Endodermal cell (in vitro differentiated cells): ENCODE measurements at places on chromosomes 12 and 14. TPM values are rescaled to one million over a fixed set of nuclear protein-coding genes. Genes with fewer than 3 reads are reported as not detected.
A peak's percentile ranks its signal among the peaks of the same experiment; 100 is the strongest.

RTN1 gene
- 2.4 to 5.9 TPM (median 5.2 TPM) in 3 replicates for total RNA-seq

FGD4 gene
- 54.2 and 57.7 TPM in 2 replicates for total RNA-seq

GRCh38 chr12:118332511-118332910 lies 40.2 kb downstream of the TAOK3 start:
- DNase-seq: no peak
- H3K27ac ChIP-seq: no peak overlapping the region
- no peaks in the 10 kb centered on the region for H3K27me3 ChIP-seq
- H3K4me1 ChIP-seq: no peaks in the 10 kb centered on the region
- no peaks in the 10 kb centered on the region for H3K36me3 ChIP-seq
- no peak overlapping the region for H3K4me3 ChIP-seq

TPPP2 gene
- total RNA-seq: 0.70 and 0.73 TPM in 2 replicates

DNA sequence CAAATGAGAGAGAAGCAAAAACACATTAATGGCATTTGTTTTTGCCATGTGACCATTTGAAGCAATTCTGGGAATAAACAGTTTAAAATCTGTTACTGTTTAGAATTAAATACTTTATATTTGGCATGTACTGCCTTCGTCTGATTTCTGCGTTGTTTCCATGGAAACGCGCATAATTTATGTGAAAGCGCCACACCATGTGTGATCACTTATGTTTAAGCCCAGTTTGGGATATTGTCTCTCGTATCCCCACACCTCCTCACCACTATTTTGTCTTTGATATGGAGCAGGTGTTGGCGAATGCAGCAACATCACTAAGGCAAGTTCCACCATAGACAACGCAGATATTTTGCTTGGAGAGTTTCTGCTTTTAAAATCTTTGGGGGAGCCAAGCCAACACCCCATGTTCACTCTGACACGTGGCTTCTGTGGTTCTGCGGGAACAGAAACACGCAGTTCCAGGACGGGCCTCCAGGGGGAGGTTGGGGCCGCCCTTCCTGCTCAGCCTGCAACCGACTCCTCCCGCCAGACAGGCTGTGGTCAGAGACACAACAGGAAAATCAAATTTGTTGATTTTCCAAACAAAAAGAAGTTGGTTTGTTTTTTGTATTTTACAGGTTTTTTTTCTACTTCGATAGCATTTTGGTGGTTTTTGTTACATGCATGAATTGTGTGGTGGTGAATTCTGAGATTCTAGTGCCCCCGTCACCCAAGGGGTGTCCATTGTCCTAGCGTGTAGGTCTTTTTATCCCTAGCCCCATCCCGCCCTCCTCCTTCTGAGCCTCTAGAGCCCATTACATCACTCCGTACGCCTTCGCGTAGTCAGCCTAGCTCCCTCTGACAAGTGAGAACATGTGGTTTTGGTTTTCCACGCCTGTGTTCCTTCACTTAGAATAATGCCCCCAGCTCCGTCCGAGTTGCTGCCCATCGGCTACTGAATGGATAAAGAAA lies 101.9 kb upstream of the SFSWAP start:
- H3K36me3 ChIP-seq: no peaks in the 10 kb centered on the region
- DNase-seq: peak; percentile 94
- no peaks in the 10 kb centered on the region for H3K27me3 ChIP-seq
- H3K4me1 ChIP-seq: no peaks in the 10 kb centered on the region
- no peak overlapping the region for H3K4me3 ChIP-seq
- H3K27ac ChIP-seq: no peak overlapping the region

- no peak overlapping the region for H3K4me3 ChIP-seq
- H3K27ac ChIP-seq: no peak overlapping the region
- DNase-seq: no peak
- no peaks in the 10 kb centered on the region for H3K4me1 ChIP-seq
- H3K27me3 ChIP-seq: no peaks in the 10 kb centered on the region
Measured at GRCh38 chr14:90681929-90682328, 134.3 kb downstream of the TTC7B start.

DNA sequence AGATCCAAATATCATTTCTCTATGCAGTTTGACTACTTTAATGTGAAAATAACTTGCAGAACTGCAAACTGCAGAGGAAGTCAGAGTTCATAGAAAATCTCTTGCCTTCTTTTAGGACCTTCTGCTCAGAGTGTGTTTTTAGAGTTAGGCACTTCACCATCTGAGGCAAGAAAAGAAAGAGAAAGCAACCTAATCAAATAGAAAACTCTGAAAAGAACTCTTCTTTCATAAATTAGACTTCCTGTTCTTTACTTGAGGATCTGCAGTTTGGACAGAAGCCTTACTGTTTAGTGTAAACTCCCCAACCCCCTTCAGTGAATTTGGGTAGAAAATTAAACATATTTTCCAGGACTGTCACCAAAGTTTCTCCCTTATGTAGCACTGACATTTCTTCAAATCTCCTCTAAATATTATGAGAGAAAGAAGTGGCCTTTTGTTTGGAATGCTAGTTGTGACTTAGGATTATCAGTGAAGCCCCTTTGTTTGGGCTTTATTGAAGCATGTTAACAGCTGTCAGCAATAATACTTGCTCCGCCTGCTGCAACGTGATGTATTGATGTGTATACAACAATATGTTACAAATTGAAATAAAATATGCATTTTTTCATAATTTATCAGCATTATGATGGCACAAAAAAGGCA lies 99.5 kb downstream of the PDZRN4 start:
- no peak overlapping the region for H3K4me3 ChIP-seq
- DNase-seq: no peak
- H3K4me1 ChIP-seq: no peaks in the 10 kb centered on the region
- H3K27ac ChIP-seq: peak overlapping the region; percentile 52
- no peaks in the 10 kb centered on the region for H3K36me3 ChIP-seq

DNA sequence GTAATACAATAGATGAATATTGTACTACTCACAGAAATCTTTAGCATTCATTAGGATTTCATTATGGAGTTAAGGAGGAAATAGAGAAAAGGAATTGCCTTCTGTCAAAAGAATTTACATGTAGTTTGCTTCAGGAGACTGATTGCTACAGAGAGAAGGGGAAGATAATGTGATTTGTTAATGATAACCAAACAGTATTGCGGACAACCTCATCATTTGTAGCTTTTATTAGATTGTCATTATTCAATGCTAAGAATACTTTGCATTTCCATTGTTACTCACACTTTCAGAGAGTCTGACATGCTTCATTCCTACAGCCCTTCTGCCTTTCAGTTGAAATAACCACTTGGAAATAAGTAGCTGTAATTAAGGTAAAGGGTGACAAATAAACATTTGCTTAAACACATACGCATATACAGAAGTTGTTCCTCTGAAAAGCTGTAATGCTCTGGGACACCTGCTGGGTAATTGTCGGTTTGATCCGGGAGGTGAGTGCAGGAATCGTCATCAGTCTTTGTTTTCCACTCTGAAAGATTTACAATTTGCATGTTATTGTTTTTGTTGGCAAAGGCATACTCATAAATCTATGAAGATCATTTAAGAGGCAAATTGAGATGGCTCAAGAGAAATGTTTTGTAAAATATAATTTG lies 600.2 kb downstream of the TRHDE start:
- no peak overlapping the region for H3K27ac ChIP-seq
- H3K27me3 ChIP-seq: no peaks in the 10 kb centered on the region
- no peak overlapping the region for H3K4me3 ChIP-seq
- H3K36me3 ChIP-seq: no peaks in the 10 kb centered on the region

- no peaks in the 10 kb centered on the region for H3K36me3 ChIP-seq
- H3K4me1 ChIP-seq: no peaks in the 10 kb centered on the region
- peak; percentile 12 for DNase-seq
- no peaks in the 10 kb centered on the region for H3K27me3 ChIP-seq
- no peak overlapping the region for H3K27ac ChIP-seq
Measured at GRCh38 chr14:104326848-104327247, 188.5 kb downstream of the KIF26A start.

DNA sequence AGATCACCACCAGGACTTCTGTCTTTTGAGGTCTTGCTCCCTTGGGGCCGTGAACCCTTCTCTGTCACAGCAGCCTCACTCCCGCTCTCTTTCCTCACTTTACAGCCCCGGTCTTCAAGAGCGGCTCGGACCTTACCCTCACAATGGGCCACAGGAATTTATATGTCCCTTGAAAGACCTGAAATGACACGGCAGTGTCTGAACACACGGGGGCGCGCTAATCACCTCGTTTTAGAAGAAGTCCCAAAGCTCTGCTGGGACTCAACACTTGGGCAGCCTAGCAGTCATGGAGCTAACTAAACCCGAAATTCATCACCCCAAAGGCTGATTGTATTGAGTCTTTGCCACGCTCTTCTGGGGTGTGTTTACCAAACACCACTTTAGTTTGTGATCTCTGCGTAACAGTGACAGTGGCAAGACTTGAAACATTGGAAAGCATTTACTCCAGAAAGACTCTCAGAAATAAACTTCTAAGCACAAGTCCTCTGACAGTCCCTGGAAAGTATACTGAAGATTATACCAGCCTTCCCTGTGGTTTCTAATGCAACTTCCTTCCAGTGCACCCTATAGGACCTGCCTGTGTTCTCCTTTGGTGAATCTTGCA lies 29.0 kb downstream of the SERPINA11 start:
- H3K27me3 ChIP-seq: no peaks in the 10 kb centered on the region
- H3K4me1 ChIP-seq: no peaks in the 10 kb centered on the region
- H3K36me3 ChIP-seq: no peaks in the 10 kb centered on the region
- H3K4me3 ChIP-seq: no peak overlapping the region
- peak; percentile 95 for DNase-seq
- H3K27ac ChIP-seq: no peak overlapping the region

GRCh38 chr14:61462566-61463193 lies 141.3 kb downstream of the PRKCH start:
- H3K4me3 ChIP-seq: no peak overlapping the region
- H3K36me3 ChIP-seq: no peaks in the 10 kb centered on the region
- H3K27ac ChIP-seq: no peak overlapping the region
- peaks cover 15% of the 10 kb centered on the region for H3K4me1 ChIP-seq
- H3K27me3 ChIP-seq: no peaks in the 10 kb centered on the region

DNA sequence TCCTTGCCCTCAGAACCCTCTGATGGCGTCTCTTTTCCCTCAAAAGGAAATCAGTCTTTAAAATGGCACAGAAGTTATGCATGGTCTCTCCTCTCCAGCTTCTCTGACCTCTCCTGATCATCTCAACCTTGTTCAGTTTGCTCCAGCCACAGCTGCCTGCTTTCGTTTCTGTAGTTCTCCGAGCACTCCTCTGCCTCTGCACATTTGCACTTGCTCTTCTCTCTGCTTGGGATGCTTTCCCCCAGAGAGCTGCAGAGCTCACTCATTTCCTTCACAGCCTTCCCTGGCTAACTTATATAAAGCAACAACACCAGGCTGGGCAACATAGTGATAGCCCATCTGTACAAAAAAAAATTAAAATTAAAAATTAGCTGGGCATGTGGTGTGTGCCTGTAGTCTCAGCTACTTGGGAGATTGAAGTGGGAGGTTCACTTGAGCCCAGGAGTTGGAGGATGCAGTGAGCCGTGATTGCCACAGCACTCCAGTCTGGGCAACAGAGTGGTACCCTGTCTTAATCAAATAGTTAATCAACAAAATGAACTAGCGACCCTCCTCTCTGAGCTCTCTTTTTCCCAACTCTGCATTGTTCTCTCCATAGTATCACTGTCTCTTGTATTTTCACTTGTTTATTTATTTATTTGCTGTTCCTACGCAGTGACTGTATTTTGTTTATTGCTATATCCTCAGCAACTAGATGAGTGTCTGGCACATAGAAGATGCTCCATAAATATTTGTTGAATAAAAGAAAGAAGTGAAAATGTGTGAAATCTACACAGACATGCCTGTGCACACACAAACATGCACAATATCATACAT lies 37.7 kb downstream of the PPFIBP1 start:
- H3K4me1 ChIP-seq: no peaks in the 10 kb centered on the region
- H3K27ac ChIP-seq: no peak overlapping the region
- H3K27me3 ChIP-seq: no peaks in the 10 kb centered on the region
- no peak for DNase-seq
- H3K36me3 ChIP-seq: peaks cover 13% of the 10 kb centered on the region

DNA sequence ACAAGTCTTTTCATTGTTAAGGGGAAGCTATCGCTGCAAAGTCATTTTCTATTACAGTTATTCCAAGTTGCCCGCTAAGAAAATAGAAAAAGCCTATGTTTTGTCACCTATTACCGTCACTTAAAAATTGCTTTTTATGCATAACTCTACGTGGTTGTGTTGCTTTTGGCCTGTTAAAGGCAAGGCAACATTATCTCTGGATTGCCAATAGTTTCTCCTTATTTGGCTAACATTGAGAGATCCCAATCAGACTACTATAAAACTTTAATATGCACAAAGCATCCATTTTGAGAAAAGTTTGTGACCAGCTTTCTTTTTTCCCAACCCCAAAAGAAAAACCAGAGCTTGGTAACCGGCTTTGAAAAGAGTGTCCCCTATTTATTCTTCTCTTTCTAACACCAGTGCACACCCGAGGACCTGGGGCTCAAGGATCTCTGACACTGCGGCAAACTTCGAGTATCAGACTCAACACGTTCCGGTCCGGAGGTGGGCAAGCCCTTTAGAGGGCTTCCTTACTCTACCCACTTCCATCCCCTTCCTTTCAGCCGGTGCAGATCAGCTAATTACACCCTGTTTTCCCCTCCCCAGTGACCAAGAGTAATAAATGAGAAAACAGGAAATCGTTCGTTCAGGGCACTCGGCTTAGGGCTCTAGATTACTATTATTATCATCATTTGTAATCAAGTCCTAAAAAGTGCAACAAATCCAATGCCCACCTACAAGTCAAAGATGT lies 1.2 kb downstream of the PPP1R12A start:
- no peaks in the 10 kb centered on the region for H3K4me1 ChIP-seq
- H3K27ac ChIP-seq: peak overlapping the region; percentile 93
- peaks cover 6% of the 10 kb centered on the region for H3K36me3 ChIP-seq
- DNase-seq: peak; percentile 65

GRCh38 chr12:105677672-105678071 lies 347.2 kb downstream of the C12orf75 start:
- peak; percentile 21 for DNase-seq
- H3K27ac ChIP-seq: no peak overlapping the region
- H3K4me1 ChIP-seq: no peaks in the 10 kb centered on the region
- H3K36me3 ChIP-seq: no peaks in the 10 kb centered on the region
- no peaks in the 10 kb centered on the region for H3K27me3 ChIP-seq

GRCh38 chr12:6952863-6953441 lies 1.8 kb downstream of the PTPN6 start:
- H3K4me1 ChIP-seq: no peaks in the 10 kb centered on the region
- no peak for DNase-seq
- H3K27me3 ChIP-seq: no peaks in the 10 kb centered on the region
- H3K27ac ChIP-seq: no peak overlapping the region

- no peak for DNase-seq
- H3K27ac ChIP-seq: no peak overlapping the region
- no peaks in the 10 kb centered on the region for H3K36me3 ChIP-seq
Measured at GRCh38 chr14:37179896-37180502, 7.6 kb upstream of the SLC25A21 start.

MAP3K9 gene
- 38.5 to 56.7 TPM (median 38.8 TPM) in 3 replicates for total RNA-seq

MANSC4 gene
- not detected in 2 replicates for total RNA-seq

GRCh38 chr12:91778091-91778832 lies 367.4 kb downstream of the BTG1 start:
- H3K27ac ChIP-seq: no peak overlapping the region
- no peaks in the 10 kb centered on the region for H3K27me3 ChIP-seq
- DNase-seq: no peak
- H3K36me3 ChIP-seq: no peaks in the 10 kb centered on the region
- no peaks in the 10 kb centered on the region for H3K4me1 ChIP-seq
- H3K4me3 ChIP-seq: no peak overlapping the region

- H3K4me1 ChIP-seq: peaks cover 6% of the 10 kb centered on the region
- peaks cover 28% of the 10 kb centered on the region for H3K27me3 ChIP-seq
- no peak overlapping the region for H3K27ac ChIP-seq
- no peak overlapping the region for H3K4me3 ChIP-seq
Measured at GRCh38 chr14:53824061-53824460, 132.6 kb downstream of the BMP4 start.
